Stimulated activated CD4-positive, alpha-beta T cell treated with anti-CD3 and anti-CD28 coated beads, Interleukin-1b, Interleukin-23, amount 100 ng/mL, for 1 hour (primary cell): ENCODE measurements at places on chromosomes 13 and 19.

DNA sequence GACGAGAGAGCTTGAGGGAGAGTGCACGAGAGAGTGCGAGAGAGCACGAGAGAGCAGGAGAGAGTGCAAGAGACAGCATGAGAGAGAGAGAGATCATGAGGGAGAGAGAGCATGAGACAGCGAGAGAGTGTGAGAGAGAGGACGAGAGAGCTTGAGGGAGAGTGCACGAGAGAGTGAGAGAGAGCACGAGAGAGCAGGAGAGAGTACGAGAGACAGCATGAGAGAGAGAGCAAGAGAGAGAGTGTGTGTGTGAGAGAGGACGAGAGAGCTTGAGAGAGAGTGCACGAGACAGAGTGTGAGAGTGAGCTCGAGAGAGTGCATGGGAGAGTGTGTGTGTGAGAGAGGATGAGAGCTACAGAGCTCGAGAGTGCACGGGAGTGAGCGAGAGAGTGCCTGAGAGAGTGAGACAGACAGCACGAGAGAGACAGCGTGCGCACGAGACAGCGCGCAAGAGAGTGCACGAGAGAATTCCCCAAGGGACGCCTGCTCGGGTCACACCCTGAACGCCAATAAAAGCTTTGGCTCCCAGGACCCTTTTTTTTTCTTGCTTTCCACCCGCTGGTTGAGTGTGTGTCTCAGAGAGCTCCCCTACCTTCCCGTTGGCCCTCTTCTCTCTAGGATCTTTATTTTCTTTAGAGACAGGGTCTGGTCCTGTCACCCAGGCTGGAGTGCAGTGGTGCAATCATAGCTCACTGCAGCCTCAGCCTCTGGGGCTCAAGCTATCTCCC, 3.7 kb downstream of the CD70 start:
- no peak for DNase-seq

DNA sequence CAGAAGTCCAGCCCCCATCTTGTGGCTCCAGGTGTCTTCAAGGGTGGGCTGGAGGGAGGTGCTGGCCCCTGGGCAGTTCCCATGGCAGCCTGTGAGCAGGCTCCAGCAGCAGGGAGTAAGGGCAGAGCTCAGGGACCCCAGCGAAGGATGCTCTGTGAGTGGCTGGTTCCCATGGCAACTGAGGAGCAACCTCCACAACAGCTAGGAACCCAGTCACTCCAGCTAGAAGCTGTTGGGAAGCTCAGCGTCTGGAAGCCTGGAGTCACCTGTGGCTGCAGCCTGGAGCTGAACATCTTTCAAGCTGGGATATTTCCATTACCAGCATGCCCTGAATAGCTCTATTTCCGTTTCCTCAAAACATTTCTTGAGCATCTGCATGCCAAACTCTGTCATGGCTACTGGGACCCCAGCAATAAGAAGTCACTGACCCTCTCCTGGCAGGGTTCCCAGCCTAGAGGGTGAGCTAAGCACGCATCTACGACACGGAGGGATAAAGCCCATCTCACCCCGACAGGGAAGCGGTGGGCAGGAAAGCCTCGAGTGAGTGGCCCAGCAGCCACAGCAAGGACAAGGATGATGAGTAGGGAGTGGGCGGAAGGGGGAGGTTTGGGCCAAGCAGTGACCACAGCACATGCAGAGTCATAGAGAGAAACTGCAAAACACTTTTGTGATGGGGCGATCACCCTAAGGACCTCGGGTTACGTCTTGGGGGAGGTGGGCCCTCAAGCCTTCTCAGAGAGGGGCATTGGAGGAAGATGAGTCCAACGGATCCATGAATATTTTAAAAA, 52.6 kb downstream of the ALOX5AP start:
- DNase-seq, result no peak

DNA sequence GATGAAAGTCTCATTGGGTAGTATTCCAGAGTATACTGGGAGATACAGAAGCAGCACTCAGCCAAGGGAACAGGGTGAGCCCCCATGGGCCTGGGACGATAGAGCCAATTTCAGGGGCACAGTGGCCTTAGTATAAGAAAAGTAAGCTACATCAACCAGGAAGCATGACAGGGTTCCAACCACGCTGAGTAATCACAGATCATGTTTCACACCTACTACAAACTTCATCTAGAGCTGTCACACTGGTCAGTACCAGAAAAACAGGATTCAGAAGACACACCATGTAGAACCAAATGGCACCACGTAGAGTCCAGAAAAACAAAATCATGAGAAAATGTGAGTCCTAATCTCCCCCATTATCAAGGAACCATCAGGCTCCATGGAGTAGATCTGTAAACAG, 1292.4 kb upstream of the MIR17HG start:
- DNase-seq, result no peak

DNA sequence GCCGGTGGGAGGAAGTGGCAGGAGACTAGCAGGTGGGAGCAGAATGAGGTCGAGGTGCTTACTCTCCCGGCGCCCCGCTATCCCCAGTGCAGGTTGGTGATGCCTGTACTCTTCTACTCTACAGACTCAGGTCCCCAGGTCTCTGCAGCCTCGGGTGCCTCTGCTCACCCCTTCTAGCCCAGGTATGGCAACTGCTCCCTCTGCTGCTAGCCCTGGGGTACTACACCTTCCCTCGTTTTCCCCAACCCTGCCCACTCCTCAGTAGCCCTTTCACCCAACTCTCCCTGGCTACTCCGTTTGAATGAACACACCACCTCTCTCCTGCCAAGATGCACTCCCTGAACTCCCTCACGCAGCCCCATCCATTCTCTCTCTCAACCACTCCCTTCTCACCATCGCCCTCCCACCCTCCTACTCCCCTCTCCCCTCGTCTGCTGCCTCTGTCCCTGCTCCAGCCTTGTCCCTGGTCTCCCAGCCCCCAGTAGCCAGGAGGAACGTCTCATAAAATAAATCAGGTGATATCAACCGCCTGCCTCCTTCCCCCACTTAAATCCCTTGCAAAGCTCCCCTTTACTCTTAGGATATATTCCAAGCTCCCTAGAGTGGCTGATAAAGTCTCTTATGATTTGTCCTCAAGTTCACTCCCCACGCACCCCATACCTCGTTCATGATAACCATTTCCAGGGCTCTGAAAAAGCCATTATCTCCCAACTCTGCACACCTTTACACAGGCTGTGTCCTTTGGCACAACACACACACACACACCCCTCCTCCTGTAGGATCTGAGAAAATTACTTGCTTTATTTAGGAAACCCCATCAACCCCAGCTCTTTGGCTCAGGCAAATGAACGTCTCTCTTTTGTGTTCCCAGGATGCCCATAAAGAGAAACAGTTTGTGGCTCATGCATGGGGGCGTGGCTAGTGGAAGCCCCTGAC, 8.2 kb upstream of the MEIS3 start:
- DNase-seq, result peak; percentile 22

GRCh38 chr19:32330213-32330857, 15.1 kb upstream of the ZNF507 start:
- no peak for DNase-seq

- DNase-seq, result no peak
These were observed 90.9 kb upstream of the TRPC4 start for GRCh38 chr13:37960427-37960826.

DNA sequence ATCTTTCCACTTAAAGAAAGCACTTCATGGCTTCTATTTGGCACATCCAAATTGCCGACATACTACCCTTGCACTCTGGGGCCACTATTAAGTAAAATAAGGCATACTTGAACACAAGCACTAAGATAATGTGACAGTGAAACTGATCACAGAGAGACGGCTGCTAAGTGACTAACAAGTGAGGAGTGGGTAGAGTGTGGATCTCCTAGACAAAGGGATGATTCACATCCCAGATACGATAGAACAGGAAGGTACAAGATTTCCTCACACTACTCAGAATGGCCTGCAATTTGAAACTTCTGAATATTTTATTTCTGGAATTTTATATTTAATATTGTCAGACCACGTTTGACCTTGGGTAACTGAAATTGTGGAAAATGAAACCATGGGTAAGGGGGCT, 1721.8 kb upstream of the SPRY2 start:
- no peak for DNase-seq

GRCh38 chr13:113621046-113621445, 36.5 kb downstream of the TFDP1 start:
- DNase-seq, result no peak

DNA sequence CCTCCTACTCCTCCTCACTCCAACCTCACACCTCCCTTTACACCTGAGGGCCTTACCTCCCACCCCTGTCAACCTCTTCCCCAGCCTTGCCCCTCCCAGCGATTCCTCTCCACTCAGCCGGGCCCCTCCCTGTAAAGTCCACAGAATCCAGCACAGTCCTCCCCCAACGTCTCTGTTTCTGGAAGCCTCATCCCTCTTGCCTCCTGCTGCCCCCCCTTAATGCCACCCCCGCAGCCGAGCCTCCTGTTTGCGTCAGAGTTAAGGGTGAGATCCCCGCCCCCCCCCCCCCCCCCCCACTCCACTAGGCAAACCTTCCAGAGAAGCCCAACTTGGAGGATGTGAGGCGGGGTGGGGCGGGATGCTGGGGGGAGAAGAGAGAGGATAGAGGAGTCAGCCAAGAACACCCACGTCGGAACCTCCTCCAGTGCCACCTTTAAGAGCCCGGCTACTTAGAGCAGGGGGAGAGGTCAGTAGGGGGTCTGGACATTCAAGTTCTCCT, 2.1 kb downstream of the UNC13A start:
- DNase-seq, result no peak
